RWPE2 (cell line): ENCODE measurements at places on chromosomes 6 and 20.

DNA sequence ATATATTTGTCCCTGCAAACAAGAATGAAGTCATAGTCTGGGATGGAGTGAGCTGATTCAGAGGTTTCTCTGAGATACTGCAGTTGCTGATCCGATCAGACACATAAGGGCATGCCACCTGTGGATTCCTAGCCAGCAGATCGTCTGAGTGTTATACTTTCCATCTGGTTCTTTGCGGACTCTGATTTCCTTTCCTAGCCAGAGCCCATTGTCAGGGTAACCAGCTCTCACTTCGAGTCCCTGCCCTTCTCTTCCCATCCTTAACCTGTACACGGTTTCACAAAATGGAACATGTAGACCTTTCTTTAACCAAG lies 100.9 kb downstream of the TMEM200A start:
- no peak overlapping the region for H3K27ac ChIP-seq
- no peak overlapping the region for H3K4me3 ChIP-seq
- H3K36me3 ChIP-seq, result no peaks in the 10 kb centered on the region
- DNase-seq, result no peak
- H3K27me3 ChIP-seq, result no peaks in the 10 kb centered on the region

DNA sequence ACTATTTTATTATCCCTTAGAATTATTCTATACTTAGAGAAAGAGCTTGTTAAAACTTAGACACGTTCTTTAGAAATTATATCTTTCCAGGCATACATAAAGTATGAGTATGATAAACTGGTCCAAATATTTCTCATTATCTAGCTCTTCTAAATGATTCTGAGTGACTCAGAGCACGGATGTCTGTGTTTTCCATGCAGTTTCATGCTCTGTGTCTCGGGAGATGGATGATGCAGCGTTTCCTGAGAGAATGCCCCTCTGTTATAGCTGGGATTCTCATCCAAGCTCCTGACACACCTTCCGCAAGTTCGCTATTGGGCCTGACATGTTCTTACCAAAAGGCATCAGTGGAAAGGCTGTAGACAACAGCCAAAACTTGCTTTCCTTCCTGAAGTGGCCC lies 19.3 kb downstream of the SIRT5 start:
- H3K36me3 ChIP-seq, result peaks cover 40% of the 10 kb centered on the region
- H3K27me3 ChIP-seq, result no peaks in the 10 kb centered on the region
- H3K4me3 ChIP-seq, result no peak overlapping the region
- H3K4me1 ChIP-seq, result no peaks in the 10 kb centered on the region
- H3K27ac ChIP-seq, result no peak overlapping the region

DNA sequence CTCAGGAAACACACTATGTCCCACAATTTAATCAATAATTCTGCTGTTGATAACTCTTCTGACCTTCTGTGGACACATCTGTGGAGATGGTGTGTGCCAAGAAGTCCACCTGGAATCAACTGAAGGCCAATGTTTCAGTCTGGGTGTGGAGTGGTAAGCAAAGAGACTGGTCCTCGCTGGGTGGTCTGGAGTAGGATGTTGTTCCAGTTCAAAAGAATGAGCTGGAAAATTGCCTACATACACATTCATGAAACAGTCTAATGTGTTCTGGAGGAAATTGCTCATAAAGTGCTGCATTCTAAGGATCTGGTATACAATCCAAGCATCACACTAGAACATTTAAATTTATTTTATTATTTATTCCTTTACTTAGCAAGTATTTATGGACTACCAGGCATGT lies 33.9 kb upstream of the TBX18 start:
- no peak overlapping the region for H3K27ac ChIP-seq
- H3K4me1 ChIP-seq, result no peaks in the 10 kb centered on the region
- H3K4me3 ChIP-seq, result no peak overlapping the region
- H3K27me3 ChIP-seq, result no peaks in the 10 kb centered on the region
- no peak for DNase-seq

- H3K36me3 ChIP-seq, result no peaks in the 10 kb centered on the region
- H3K4me1 ChIP-seq, result no peaks in the 10 kb centered on the region
- no peaks in the 10 kb centered on the region for H3K27me3 ChIP-seq
- DNase-seq, result no peak
Observed at GRCh38 chr6:150516199-150516598, 83.5 kb upstream of the PLEKHG1 start.

DNA sequence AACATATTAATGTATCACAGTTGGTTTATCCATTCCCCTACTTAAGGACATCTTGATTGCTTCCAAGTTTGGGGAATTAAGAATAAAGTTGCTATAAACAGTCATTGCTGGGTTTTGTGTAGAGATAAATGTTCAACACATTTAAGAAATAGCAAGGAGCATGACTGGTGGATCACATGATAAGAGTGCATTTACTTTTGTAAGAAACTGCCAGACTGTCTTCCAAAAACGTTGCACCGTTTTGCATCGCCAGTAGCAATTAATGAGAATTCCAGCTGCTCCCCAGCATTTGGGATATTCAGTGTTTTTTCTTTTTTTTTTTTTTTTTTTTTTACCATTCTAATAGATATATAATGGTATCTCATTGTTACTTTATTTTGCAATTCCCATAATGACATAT lies 695.7 kb upstream of the GJE1 start:
- H3K4me3 ChIP-seq, result no peak overlapping the region
- H3K4me1 ChIP-seq, result no peaks in the 10 kb centered on the region
- H3K27ac ChIP-seq, result no peak overlapping the region
- no peaks in the 10 kb centered on the region for H3K36me3 ChIP-seq
- no peaks in the 10 kb centered on the region for H3K27me3 ChIP-seq

DNA sequence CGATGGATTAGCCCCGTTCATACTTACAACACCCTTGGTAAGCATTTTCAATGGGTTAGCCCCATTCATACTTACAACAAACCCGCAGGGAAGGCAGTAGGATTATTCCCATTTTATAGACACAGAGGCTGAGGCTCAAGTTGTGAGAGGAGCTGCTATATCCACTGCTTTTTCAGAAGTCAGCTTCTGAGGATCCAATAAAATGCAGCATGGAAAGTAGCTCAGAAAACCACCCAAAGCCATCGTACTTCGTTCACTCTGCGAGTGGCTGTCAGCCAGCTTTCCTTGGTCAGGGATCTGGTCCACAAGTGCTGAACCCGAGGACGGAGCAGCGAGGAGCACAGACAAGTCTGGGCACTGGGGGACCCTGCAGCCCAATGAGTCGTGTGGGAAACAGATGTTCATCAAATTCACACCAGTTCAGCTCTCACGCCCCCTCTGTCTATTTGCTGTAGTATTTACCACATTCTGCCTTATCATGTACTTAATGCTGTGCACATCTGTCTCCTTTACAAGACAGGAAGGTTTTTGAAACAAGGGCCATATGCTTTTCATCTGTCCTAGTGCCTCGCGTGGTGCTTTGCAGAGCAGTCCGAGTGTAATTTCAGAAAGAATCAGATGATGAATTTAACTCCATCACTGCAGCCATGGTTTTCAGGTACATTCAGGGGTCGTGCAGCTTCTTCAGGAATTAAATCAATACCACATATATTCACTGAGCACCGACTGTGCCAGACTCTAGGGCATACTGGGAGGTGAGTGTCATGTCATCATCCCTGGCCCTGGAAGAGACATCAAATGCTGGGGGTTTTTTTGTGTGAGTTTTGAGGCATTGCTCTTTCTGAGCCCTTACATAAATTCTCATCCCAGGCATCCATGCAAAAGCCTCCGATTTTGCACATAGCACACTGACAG lies 256.9 kb downstream of the CDH26 start:
- DNase-seq, result peak; percentile 72
- no peaks in the 10 kb centered on the region for H3K4me1 ChIP-seq
- H3K27ac ChIP-seq, result no peak overlapping the region

DNA sequence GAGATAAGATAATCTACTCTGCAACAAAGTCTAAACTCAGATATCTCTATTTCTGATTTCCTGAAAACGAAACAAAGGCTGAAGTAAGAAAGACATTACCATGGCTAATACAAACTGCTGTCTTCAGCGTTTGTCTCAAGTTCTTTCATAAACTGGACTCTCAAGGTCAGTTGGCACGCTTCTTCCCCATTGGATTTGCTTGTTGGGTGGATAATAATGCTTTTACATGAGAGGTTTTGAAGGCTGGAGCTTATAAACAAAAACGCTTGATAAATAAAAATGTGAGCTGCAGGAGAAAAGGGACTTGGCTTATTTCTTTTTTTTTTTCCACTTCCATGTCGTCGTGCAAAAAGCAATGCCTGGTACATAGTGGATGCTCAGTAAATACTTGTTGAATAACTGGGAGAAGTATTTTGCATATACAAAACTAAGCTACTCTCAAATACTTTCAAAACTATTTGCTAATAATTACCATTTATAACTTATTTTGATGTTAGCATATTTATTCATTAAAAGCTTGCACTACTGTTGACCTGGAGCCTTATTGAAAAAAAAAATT lies 65.7 kb upstream of the EEF1A1 start:
- no peak for DNase-seq
- peaks cover 15% of the 10 kb centered on the region for H3K4me1 ChIP-seq
- H3K27me3 ChIP-seq, result no peaks in the 10 kb centered on the region
- no peak overlapping the region for H3K4me3 ChIP-seq
- peak overlapping the region; percentile 62 for H3K27ac ChIP-seq

- no peaks in the 10 kb centered on the region for H3K36me3 ChIP-seq
- no peaks in the 10 kb centered on the region for H3K4me1 ChIP-seq
- no peak for DNase-seq
- H3K27ac ChIP-seq, result no peak overlapping the region
Observed at GRCh38 chr6:126614642-126615504, 275.0 kb downstream of the CENPW start.

GRCh38 chr6:501891-502601 lies 110.5 kb downstream of the IRF4 start:
- no peak overlapping the region for H3K27ac ChIP-seq
- no peaks in the 10 kb centered on the region for H3K27me3 ChIP-seq
- peaks cover 7% of the 10 kb centered on the region; the same call in 1 of the 2 replicates for H3K36me3 ChIP-seq
- H3K4me1 ChIP-seq, result no peaks in the 10 kb centered on the region
- no peak overlapping the region for H3K4me3 ChIP-seq

DNA sequence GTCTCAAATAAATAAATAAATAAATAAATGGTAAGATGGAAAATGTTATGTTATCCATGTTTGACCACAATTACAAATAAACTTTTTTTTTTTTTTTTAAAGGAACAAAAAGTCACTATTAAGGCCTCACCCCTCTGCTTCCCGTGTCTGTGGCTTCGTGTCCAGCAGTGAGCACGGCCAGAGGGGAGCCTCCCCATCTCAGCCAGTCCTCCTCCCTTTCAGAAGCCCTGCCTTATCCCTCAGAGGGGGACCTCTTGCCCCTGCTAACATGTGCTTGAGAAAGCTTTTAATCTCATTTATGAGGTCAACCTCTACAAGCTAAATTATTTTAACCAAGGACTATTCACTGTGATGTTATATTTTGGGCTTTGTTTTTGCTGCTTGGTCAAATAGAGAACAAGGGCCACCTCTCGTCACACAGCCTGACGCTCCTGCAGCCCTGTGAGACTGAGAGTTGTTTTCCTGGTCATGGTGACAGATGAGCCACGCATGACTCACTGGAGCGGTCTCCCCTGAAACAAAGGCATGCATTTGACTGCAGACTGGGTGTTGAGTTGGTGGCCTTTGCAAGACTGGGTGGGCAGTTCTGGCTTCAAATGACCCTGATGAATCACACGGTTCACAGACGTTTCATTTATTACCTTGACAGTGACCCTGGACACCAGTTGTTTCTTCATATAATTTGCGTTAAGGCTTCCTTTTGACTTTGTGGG lies 131.8 kb downstream of the TIAM2 start:
- no peaks in the 10 kb centered on the region for H3K27me3 ChIP-seq
- H3K27ac ChIP-seq, result no peak overlapping the region
- no peak overlapping the region for H3K4me3 ChIP-seq
- H3K4me1 ChIP-seq, result no peaks in the 10 kb centered on the region

DNA sequence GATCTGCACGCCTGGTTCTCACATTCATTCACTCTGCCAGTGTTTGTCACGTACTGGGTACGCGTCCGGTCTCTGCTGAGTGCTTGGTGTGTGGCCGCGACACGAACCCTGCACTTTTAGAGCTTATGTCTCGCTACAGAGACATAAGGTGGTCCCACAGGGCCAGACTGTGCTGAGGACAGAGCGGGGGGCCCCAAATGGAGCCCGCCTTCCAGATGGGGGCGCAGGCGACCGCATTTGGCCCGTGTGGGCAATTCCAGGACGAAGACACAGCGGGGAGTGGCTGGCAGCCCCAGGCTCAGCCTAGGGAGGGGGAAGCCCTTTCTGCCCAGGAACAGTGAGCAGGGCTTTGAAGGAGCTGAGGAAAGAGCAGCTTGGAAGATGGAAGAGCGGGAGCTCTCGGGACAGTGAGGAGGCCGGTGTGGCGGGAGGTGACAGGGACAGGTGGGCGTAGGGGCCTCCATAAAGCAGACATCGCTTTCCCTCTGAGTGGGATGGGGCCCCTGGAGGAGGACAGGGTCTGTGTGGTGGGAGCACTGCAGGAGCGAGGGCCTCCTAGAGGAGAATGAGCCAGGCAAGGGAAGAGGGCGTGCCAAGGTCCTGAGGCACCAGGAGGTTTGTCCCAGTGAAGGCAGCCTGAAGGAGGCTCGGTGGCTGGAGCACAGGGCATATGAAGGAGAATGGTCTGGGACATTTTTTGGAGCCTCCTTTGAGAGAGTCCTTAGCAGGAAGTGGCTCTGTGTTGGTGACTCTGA lies 7.8 kb upstream of the MTG2 start:
- H3K27me3 ChIP-seq, result no peaks in the 10 kb centered on the region
- H3K4me3 ChIP-seq, result no peak overlapping the region
- H3K27ac ChIP-seq, result no peak overlapping the region

DNA sequence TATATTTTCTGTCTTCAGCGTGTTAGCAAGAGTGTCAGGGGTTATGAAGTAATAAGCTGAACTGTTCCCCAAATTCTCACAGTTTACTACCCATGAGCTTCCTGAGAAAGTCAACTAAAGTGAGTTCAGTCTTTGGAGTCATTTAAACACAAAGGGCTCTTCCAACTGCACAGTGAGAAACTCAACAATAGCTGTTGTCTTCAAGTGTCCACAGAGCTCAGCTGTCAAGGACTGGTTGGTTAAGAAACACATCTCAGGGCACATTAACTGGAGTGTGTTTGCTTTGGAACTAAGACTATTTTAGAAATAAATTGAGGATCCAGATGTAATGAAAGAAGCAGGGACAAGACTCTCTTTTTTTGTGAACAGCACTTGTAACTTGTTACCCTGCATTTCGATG lies 241.4 kb upstream of the SOX4 start:
- no peak for DNase-seq
- no peak overlapping the region for H3K27ac ChIP-seq
- H3K36me3 ChIP-seq, result no peaks in the 10 kb centered on the region
- H3K27me3 ChIP-seq, result no peaks in the 10 kb centered on the region
- no peaks in the 10 kb centered on the region for H3K4me1 ChIP-seq

- no peak for DNase-seq
- no peaks in the 10 kb centered on the region for H3K27me3 ChIP-seq
- no peak overlapping the region for H3K4me3 ChIP-seq
- H3K36me3 ChIP-seq, result no peaks in the 10 kb centered on the region
Observed at GRCh38 chr6:43303751-43304331, 4.8 kb downstream of the CRIP3 start.

GRCh38 chr6:37794825-37795224 lies 24.7 kb upstream of the ZFAND3 start:
- H3K4me1 ChIP-seq, result peaks cover 6% of the 10 kb centered on the region
- H3K36me3 ChIP-seq, result no peaks in the 10 kb centered on the region
- no peak overlapping the region for H3K4me3 ChIP-seq
- H3K27ac ChIP-seq, result no peak overlapping the region
- DNase-seq, result no peak
